ENCODE measurements at places on chromosomes 5 and 9. TPM values are rescaled to one million over a fixed set of nuclear protein-coding genes. Genes with fewer than 3 reads are reported as not detected.

SYNPO gene
- total RNA-seq: 24.5 TPM

SLC9A3 gene
- 6.4 TPM for total RNA-seq

CDC20B gene
- total RNA-seq: 0.38 TPM

ADRA1B gene
- total RNA-seq: 9.9 TPM

C8G gene
- total RNA-seq: 2.8 TPM

FAM151B gene
- 2.9 TPM for total RNA-seq

NR5A1 gene
- 0.26 TPM for total RNA-seq

NTRK2 gene
- total RNA-seq: 8.4 TPM

AQP7 gene
- total RNA-seq: 3.7 TPM

TNPO1 gene
- total RNA-seq: 113 TPM

GLRA1 gene
- 0.39 TPM for total RNA-seq

SPATA9 gene
- 0.29 TPM for total RNA-seq

PRELID2 gene
- 15.5 TPM for total RNA-seq

PDZD2 gene
- 4.3 TPM for total RNA-seq

TAF1L gene
- total RNA-seq: not detected

ASTN2 gene
- total RNA-seq: 15.9 TPM

CCDC112 gene
- total RNA-seq: 5.3 TPM

MGAT4B gene
- total RNA-seq: 211 TPM

FBN2 gene
- 62.5 TPM for total RNA-seq

PIP5KL1 gene
- 5.8 TPM for total RNA-seq

RGMB gene
- 16.7 TPM for total RNA-seq

PCDHA1 gene
- not detected for total RNA-seq

PCDHB11 gene
- total RNA-seq: 3.3 TPM

MTAP gene
- total RNA-seq: 77.4 TPM

PRSS3 gene
- 0.86 TPM for total RNA-seq

SH3TC2 gene
- 8.6 TPM for total RNA-seq

AK8 gene
- 5.5 TPM for total RNA-seq

NEUROG1 gene
- 3.7 TPM for total RNA-seq

SHOC1 gene
- total RNA-seq: not detected

ACTL7A gene
- not detected for total RNA-seq

STXBP1 gene
- total RNA-seq: 48.8 TPM

PLPPR1 gene
- total RNA-seq: 3.2 TPM

EGFL7 gene
- 20.7 TPM for total RNA-seq

SPAG8 gene
- 14.2 TPM for total RNA-seq

SPATA31C1 gene
- 0.07 TPM for total RNA-seq

CNTLN gene
- total RNA-seq: 14.1 TPM

ROR2 gene
- total RNA-seq: 7.4 TPM

N4BP3 gene
- total RNA-seq: 6.6 TPM

GTF2H2 gene
- 23.2 TPM for total RNA-seq

ARHGEF28 gene
- 44.1 TPM for total RNA-seq

ANXA2R gene
- total RNA-seq: 0.74 TPM

ENTREP1 gene
- total RNA-seq: 3.0 TPM

GABBR2 gene
- 6.4 TPM for total RNA-seq

MTMR12 gene
- 23.5 TPM for total RNA-seq

Data from type B pancreatic cell (in vitro differentiated cells).